ENCODE measurements at places on chromosomes 3 and 15.

DNA sequence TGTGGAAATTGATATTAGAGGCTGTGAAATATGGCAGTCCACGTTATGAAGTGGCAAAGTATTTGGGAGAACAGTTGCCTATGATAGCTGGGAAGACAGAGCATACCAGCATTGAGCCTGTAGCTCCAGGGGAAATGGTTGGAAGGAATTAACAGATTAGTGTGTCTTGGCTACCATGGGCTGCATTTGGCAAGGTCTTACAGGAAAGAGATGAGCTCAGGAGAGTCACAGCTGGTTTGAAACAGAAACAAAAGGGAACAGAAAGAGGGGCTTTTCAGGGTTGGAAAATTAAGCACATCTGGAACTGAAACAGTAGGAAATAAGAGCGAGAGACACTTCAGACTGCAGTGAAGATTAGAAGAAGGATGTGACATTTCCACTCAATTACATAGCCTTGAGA is 141.7 kb downstream of the FBLN2 start:
- no peak for DNase-seq

GRCh38 chr15:39804026-39804425 is 21.4 kb upstream of the FSIP1 start:
- DNase-seq: no peak

GRCh38 chr15:93566762-93567161 is 477.8 kb upstream of the RGMA start:
- DNase-seq: no peak

- no peak for DNase-seq
These were observed 146.9 kb downstream of the CHST2 start for GRCh38 chr3:143266511-143266910.

DNA sequence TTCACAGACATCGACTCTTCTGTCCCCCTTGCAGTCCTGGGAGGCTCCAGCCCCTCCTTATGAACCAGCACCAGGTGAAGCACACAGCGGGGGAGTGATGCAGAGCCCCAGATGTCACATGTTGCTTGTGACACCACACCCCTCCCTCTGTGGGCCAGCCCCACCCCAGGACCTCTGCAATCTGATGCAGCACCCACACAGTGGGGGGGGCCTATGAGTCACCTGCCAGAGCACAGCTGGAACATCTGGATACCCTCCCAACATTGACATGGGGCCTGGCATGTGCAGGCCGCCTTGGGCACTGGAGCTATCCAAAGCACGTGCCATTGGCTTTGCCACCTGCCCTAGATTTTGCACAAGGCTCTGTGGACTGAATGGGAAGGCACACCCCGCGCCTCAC is 70.5 kb downstream of the FEM1B start:
- DNase-seq: no peak

DNA sequence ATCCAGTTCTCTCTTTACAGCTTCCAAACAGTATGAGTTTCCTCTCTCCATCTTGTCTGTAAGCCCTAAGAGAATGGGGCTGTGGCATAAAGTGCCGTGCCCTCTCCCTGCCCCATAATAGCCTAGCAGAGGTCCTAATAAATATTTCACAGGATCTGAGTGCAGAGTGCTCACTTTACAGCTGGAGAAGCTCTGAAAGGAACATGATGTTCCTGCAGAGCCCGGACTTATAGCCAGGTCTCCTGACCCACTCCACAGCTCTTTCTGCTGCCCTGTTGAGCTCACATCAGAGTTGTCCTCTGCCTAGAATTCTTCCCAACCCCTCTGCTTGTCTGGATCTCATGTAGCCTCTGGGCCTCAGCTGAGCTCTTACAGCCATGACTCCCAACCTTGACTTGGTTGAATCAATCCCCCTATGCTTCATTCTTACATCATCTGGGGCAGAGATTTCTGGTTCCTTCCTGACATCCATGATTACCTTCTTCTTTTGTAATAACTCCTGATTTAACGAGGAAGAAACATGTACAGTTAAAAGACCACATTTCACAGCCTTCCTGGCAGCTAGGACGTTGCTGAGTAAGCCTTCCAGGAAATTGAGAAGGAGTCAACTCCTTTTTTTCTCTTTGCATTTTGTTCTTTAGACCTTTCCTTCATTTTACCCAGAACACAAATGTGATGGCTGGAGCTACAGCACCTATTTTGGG is 135.3 kb downstream of the RPLP1 start:
- no peak for DNase-seq

DNA sequence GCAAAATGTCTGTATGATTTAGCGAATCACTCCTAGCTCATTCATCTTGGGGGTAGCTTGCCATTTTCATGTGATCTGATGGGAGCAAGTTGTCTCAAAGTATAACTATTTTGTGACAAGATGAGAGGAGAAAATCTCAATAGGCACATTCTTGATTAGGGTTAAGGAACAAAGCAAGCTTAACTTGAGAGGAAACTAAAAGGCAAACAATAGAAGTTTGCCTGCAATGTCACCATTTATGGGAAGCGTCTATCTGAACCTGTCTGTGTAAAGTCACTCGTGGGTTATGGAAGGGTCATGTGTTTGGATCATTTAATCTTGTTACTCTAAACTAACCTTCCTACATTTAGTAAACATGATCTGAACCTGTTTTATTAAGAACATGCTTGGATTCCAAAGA is 232.5 kb downstream of the CDIN1 start:
- no peak for DNase-seq

Data from stimulated activated CD8-positive, alpha-beta memory T cell treated with anti-CD3 and anti-CD28 coated beads, Interleukin-15, amount 100 ng/mL, for 24 hours (primary cell).